ENCODE measurements at places on chromosomes 1 and 21. TPM values are rescaled to one million over a fixed set of nuclear protein-coding genes. Genes with fewer than 3 reads are reported as not detected.

DNA sequence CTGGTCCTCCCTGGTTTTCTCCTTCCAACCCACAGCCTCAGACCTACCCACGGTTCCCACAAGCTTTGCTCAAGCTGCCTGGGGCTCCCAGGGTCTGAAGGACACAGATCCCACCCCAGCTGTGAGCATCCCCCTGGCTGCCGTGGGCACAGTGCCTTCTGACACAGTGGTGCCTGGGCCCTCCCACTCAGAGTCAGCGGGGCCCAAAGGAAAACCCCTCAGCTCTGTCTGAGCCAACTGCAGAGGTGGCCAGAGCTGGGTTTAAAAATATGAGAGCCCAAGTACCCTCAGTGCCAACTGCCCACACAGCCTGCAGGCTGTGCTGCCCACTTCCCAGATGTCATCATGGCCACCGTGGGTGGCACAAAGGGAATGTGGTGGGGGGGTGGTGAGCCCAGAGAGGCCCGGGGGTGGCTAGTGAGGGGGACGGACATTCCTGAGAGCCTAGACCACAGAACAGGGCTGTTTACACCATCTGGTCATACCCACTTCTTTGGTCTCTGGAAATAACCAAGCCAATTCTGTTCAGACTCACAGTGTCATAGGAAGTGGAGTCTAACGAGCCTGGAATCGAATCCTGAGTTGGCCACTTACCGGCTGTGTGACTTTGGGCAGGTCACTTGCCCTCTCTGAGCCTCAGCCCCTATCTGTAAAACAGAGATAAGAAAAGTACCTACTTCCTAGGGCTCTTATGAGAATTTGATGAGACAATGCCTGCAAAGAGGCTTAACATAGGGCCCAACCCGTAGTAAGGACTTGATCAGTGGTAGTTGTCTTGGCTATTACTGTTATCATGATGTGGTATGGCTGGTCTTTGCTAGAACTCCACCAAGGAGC is 85.5 kb downstream of the CAMK2N1 start:
- H3K4me3 ChIP-seq, result no peak overlapping the region
- no peaks in the 10 kb centered on the region for H3K36me3 ChIP-seq
- H3K4me1 ChIP-seq, result peaks cover 4% of the 10 kb centered on the region
- H3K27ac ChIP-seq, result no peak overlapping the region

GRCh38 chr1:32184650-32185049 is 5.2 kb downstream of the TXLNA start:
- no peak overlapping the region for H3K4me3 ChIP-seq
- H3K36me3 ChIP-seq, result peaks cover 42% of the 10 kb centered on the region
- peaks cover 54% of the 10 kb centered on the region for H3K4me1 ChIP-seq
- no peak for DNase-seq
- H3K27me3 ChIP-seq, result no peaks in the 10 kb centered on the region
- H3K27ac ChIP-seq, result no peak overlapping the region

DNA sequence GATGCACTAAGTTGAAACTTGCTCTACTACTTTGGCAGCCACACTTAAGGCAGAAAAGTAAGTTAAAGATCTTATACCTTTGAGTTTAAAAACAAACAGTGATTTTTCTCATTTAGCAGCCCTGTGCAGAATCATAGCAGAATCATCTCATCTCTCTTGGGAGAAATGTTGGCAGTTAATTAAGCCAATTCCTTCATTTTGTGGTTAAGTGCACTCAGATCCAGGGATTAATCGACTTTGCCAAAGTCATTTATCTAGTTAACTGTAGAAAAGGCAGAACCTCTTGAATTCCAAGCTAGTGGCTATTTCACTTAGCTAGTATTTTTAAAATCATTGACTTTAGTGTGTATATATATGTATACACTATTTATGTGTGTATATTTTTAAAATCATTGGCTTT is 125.0 kb downstream of the GPR52 start:
- no peaks in the 10 kb centered on the region for H3K4me1 ChIP-seq
- peaks cover 5% of the 10 kb centered on the region for H3K36me3 ChIP-seq
- DNase-seq, result no peak
- no peak overlapping the region for H3K27ac ChIP-seq

- H3K27me3 ChIP-seq, result peaks cover 6% of the 10 kb centered on the region
- no peak overlapping the region for H3K4me3 ChIP-seq
- no peaks in the 10 kb centered on the region for H3K4me1 ChIP-seq
- no peak overlapping the region for H3K27ac ChIP-seq
- H3K36me3 ChIP-seq, result no peaks in the 10 kb centered on the region
These were observed 16.0 kb downstream of the S100A11 start for GRCh38 chr1:152020849-152021248.

- H3K4me1 ChIP-seq, result peaks cover 18% of the 10 kb centered on the region
- no peak overlapping the region for H3K27ac ChIP-seq
- H3K36me3 ChIP-seq, result no peaks in the 10 kb centered on the region
- no peaks in the 10 kb centered on the region for H3K27me3 ChIP-seq
- H3K4me3 ChIP-seq, result no peak overlapping the region
These were observed 90.1 kb downstream of the TNFSF18 start for GRCh38 chr1:172960454-172961208.

- H3K4me3 ChIP-seq, result no peak overlapping the region
- H3K27ac ChIP-seq, result no peak overlapping the region
- H3K36me3 ChIP-seq, result peaks cover 6% of the 10 kb centered on the region
- no peak for DNase-seq
These were observed 26.7 kb upstream of the C2CD2 start for GRCh38 chr21:41980561-41980960.

The PHTF1 gene
- 23.9 TPM for total RNA-seq

The FHAD1 gene
- not detected for total RNA-seq

All from chondrocyte (in vitro differentiated cells).